NT2/D1 (cell line): ENCODE measurements at places on chromosomes 5 and 9.

- DNase-seq, result no peak
Observed at GRCh38 chr9:129008986-129009583, 19.0 kb downstream of the SH3GLB2 start.

DNA sequence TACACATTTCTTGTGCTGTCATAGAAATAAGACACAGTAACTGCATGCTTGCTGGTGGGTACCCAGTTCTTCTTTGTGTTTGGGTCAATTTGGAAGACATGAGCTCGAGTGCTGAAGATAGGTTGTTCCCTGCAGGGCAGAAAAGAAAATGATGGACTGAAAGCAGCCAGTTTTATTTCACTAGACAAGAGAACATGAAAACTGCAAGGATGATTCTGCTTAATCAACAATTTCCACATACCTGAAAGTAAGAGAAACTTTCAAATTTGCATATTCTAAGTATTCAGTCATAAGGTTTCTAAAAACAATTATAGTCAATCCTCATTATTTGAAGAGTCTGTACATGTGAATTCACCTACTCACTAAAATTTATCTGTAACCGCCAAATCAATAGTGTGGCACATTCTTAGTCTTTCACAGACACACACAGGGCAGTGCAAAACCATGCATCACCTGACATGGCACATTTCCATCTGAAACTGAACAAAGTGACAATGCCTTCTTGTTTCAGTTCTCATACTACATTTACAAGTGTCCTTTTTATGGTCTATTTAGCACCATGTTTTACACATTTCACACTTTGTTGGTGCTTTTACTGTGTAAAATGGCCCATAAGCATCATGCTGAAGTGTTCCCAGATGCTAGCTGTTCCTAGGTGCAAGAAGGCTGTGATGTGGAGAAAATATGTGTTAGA is 56.9 kb downstream of the HOMER1 start:
- no peak for DNase-seq

GRCh38 chr9:135516132-135516860 is 4.9 kb upstream of the LCN1 start:
- DNase-seq, result no peak

DNA sequence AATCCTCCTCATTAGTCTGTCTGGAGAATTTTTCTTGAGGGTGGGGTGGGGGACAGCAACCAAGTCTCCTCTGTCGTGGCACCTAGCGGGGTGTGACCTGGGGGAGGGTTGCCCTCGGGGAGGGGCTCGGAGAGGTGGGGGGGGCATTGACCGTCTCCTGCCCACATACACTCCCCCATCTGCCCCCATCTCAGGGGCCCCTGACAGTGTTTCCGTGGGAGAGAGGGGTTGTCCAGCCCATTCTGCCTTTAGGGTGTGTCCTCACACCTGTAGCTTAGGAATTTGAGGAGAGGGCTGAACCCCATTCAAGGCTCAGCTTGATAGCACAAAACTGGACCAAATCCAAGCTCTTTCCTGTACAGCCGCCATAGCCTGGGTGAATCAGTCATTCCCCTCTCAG is 5.9 kb upstream of the CXXC5 start:
- no peak for DNase-seq

- no peak for DNase-seq
Observed at GRCh38 chr5:1512541-1513291, 11.0 kb downstream of the LPCAT1 start.

DNA sequence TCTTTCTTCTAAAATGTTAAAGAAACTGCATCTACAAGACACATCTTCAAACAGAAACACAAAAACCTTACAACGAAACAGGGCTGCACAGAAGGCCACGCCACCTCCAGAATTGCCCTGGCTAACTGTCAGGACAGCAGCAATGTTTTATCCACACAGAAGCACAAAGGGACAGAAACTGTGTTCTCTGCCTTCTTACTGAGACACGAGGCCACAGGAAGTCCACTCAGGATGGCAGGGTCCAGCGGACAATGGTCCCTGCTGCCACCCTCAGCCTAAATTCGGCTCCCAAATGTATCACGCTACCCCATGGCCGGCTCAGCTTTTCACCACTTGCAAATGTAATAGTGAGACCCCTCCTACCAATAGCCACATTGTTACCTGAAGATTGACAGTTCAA is 159.8 kb upstream of the PHYKPL start:
- DNase-seq, result no peak

GRCh38 chr5:33273985-33274384 is 166.8 kb upstream of the TARS1 start:
- no peak for DNase-seq

- no peak for DNase-seq
Observed at GRCh38 chr9:136712690-136713544, 545 bp downstream of the DIPK1B start.

- DNase-seq, result no peak
Observed at GRCh38 chr9:31715250-31715649, 669.2 kb upstream of the ACO1 start.

GRCh38 chr9:132201139-132201538 is 39.3 kb downstream of the NTNG2 start:
- DNase-seq, result no peak

- DNase-seq, result no peak
Observed at GRCh38 chr5:72189146-72189545, 81.9 kb downstream of the MAP1B start.

DNA sequence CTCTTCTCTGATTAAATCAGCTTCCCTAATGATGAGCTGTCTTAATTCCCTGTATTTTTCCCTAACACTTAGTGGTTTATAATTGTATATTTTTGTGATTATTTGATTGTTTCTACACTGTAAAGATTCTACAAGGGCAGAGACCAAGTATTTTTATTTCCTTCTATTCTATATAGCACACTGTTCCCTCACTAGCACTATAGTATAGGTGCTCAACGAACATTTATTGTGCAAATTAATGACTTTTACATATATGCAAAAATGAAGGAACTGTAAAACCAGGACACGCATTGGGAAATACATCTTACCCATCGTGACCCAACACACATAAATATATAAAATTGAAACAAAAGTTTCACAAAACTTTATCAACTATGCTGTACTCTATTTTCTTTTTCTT is 7.6 kb downstream of the KDM4C start:
- DNase-seq, result no peak

DNA sequence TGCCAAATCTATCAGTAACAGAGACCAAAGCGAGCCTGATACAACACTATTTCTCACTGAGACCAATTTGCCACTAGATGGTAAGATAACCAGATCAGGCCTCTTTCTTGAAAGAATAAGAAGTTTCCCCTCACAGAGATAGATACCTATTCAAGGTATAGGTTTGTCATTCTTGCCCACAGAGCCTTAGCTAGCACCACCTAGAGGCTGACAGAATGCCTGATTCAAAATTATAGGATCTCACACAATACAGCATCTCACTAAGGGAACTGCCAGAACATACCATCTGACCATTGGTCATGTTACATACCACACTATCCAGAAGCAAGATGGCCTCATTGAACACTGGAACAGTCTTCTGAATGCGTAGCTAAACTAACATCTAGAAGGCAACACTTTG is 166.6 kb upstream of the HCN1 start:
- DNase-seq, result no peak

DNA sequence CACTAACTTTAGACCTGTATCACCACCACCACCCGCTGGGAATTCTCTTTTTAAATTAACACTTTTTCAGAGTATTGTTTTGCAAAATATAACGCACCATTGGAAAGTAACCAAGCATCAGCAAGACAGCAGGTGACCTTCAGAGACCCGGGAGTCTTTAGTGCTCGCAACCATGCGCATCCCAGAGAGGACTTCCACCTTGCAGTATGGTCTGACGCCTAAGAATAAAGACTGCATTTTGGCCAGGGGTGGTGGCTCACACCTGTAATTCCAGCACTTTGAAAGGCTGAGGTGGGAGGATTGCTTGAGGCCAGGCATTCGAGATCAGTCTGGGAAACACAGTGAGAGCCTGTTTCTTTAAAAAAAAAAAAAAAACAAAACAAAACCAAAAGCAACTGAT is 113.8 kb downstream of the MED27 start:
- DNase-seq, result peak; percentile 15

- DNase-seq, result no peak
Observed at GRCh38 chr5:77885519-77885918, 109.4 kb upstream of the TBCA start.

GRCh38 chr9:40925149-40925548 is 203.3 kb downstream of the FOXD4L6 start:
- no peak for DNase-seq

GRCh38 chr5:143922718-143923117 is 110.8 kb downstream of the HMHB1 start:
- DNase-seq, result no peak

DNA sequence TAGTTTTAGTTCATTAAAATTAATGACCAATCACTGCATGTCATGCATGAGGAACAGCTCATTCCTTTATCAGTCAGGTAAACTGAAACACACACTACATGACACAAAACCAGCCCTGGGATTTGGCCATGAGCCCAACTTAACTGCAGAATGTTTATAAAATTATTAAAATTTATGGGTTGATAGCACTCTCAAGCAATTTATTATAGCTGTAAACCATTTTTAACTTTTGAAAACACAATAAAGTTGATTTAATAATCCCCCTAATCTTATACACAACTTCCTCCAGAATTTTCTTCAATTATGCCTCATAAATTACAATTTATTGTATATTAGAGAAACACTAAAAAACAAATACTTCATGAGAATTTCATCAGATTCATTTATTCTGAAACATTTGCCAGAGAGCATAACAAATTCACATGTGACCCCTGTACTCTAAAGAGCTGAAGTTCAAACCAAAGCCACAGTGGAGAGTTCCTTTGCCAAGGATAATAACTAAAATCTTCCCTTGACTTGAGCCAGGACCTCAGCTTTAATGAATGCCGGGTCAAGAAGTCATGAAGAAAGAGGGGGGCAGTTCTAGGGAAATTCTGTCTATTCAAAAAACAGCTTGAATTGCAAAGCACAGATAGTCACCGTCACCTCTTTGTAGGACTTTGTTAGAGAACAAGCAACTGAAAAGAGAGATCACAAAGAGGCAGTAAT is 763.7 kb upstream of the GRAMD2B start:
- peak; percentile 13 for DNase-seq

DNA sequence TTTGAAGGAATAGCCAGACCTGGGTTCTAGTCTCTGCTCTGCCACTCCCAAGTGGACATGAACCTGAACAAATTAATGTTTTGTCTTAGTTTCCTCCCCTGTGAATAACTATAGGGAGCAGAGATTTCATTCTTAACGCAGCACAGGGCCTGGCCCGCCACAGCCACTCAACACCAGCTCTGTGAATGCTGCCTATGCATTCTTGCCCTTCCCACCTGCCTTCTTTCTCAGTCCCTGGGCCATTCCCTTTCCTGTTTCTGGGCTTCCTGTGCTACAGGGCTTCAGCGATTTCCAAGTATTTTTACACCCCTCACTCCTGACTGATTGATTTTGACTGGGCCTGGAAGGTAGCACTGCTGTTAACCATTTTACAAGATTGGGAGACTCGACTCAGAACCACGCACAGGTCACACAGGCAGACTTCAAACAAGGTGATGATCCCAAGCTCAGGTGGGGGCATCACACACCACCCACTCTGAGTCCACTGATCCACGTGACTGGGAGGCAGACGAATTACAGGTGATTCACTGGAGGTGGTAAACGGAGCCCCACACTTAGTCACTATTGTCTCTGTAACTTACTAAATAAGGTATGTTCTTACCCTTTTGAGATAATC is 21.4 kb downstream of the PTPN3 start:
- DNase-seq, result no peak

GRCh38 chr5:5780253-5780652 is 357.8 kb downstream of the ICE1 start:
- DNase-seq, result no peak

GRCh38 chr5:42680046-42680445 is 76.6 kb upstream of the CCDC152 start:
- DNase-seq, result no peak

DNA sequence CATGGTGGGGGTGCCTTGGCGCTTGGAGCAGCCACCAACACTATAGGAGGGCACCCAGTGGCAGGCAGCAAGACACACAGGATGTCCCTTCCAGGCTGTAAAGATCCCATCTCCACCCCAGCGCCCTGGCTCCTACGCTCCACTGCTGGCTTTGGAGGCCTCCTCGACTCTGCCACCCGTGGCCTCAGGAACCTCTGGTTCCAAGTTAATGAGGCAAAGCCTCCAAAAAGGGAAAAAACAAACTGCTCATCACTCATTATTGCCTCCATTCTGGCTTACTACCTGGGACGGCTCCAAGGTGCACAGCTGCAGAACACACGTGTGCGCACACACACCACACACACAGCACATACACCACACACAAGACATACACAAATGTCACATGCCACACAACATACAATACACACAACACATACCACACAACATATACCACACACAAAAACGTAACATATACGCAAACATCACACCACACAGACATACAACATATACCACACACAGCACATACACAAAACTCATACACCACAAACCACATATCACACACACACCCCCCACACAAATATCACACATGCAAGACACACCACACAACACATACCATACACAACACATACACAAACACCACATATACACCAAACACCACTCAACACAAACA is 45.3 kb downstream of the ROR2 start:
- DNase-seq, result no peak

DNA sequence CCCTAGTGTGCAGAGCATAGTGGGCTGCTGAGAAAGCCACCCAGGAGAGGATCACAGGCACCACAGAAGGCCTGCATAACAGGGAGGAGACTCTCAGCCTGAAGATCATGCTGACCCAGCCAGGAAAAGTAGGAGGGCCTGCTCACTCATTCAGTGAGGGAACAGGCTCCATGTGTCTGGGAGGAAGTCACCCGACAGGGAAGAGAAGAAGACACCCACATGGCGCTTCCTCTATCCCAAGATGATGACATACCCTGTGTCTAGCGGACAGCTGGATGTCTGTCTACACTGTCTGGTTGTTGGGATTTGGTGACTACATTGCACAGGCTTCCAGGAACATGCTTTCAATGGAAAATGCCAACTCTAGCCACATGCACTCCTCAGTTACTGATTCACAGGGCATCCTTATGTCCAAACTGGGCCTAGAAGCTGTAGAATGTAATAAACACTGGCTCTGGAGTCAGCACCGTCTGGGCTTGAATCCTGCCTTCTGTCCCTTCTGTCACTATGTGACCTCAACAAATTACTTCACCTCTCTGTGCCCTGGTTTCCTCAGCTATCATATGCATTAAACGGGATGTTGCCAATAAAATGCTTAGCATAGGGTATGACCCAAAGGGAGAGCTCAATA is 47.6 kb downstream of the KLHL3 start:
- no peak for DNase-seq

DNA sequence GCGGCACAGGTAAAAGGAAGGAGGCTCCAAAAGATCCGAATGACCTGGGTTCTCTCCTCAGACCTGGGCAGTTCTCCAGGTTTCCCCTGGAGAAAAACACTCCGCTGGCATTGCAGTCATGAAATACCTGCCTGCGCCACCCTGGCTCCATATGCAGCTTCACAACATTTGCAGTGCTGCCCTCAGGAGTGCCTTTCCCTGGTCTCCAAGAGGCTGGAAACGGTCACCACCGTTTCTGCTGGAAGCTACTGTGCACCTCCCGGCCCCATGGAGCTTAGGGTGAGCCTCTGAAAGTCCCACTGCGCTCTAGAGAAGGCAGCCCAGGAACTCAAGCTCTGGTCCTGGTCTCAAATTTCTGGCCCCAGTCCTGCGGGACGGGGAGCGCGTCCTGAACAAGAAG is 670 bp downstream of the UGT3A1 start:
- DNase-seq, result no peak
